ENCODE measurements at places on chromosomes 11 and 22. TPM values are rescaled to one million over a fixed set of nuclear protein-coding genes. Genes with fewer than 3 reads are reported as not detected.

- peak; percentile 36 for DNase-seq
These were observed 34.8 kb downstream of the EFCAB6 start for GRCh38 chr22:43777286-43777685.

- peak; percentile 17 for DNase-seq
These were observed 35.6 kb upstream of the ACER3 start for GRCh38 chr11:76824980-76825725.

GRCh38 chr11:10181811-10182210, 112.2 kb downstream of the SBF2 start:
- peak; percentile 16 for DNase-seq

DNA sequence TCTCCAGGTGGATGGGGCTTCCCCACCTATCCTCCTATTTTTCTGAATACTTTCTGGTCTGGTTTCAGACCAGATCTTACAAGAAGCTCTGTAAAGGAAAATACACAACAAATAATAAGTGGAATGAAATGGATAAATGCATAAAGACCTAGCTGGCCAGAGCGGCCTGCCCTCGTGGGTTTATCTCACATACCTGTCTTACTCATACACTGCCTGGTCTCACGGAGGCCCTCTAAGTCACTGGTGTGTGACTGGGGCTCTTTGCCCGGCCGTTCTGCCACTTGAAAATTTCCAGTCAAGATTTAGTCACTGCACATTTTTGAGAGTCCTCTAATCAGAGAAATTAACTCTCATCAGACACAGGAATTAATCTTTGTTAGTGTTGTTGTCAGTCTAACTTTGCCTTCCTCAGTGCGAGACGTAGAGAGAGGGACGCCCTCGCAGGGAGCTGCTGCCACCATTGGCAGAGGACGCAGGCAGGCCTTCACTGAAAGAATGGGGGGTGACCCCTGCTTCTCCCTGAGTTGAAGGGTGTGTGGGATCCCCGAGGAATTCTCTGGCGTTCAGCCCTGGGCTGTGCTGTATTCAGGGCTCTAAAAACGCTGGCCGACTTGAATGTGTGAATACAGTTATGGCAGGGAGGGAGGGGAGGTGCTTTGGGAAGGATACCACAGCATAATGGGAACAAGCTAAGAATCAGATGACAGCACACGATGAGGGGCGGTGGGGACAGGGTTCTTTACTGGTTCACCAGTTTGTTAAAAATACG, 46.3 kb upstream of the CADM1 start:
- DNase-seq = no peak

- peak; percentile 40 for DNase-seq
These were observed 1.0 kb downstream of the PAX6 start for GRCh38 chr11:31809857-31810778.

GRCh38 chr11:117278347-117278746, 12.8 kb upstream of the BACE1-AS start:
- DNase-seq = no peak

- DNase-seq = no peak
These were observed 47.3 kb downstream of the PRDM11 start for GRCh38 chr11:45193695-45194094.

GRCh38 chr22:48188231-48188721, 1425.8 kb downstream of the TBC1D22A start:
- peak; percentile 59 for DNase-seq

GRCh38 chr11:126135235-126136176, 72.8 kb upstream of the CDON start:
- DNase-seq = no peak

Gene ELF5
- not detected for total RNA-seq

Gene HOATZ
- not detected for total RNA-seq

Gene C11orf16
- total RNA-seq = not detected

Gene HTR3A
- not detected for total RNA-seq

Measured in HT1080 (cell line).